ENCODE measurements at places on chromosomes 6 and 20.
A peak's percentile ranks its signal among the peaks of the same experiment; 100 is the strongest.

GRCh38 chr20:46767127-46767761 is 57.8 kb downstream of the SLC2A10 start:
- DNase-seq = no peak

GRCh38 chr6:33091957-33092356 is 16.2 kb downstream of the HLA-DPB1 start:
- DNase-seq = peak; percentile 84

DNA sequence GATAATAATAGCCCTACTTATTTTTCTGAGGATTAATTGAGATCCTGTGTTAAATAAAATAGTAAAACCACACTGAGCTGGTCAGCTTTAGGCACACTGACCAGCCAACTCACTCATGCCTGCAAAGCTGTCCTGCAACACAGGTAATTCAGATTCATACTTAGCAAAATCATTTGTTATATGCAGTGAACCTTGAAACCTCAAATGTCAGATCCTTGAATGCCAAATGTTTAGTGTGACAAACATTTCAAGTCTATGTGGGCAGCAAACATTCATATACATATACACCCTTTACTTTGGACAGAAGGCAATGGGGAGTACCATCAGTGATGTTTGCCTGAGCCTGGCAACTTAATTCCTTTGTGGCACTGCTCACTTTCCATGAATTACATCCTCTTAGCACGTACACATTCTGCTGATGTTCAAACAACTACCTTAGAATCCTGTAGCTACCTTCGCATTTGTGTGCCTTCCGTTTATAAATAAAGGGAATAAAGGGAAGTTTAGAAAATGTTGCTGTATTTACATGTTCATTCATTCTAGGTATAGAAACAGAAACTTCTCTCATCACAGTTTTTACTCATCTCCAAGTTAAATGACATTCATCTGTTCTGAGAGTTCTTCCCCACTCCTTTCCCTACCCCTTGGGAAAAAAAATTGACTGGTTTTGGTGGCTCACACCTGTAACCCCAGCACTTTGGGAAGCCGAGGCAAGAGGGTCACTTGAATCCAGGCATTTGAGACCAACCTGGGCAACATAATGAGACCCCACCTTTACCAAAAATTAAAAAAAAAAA is 140.8 kb downstream of the ZFAND3 start:
- no peak for DNase-seq

- DNase-seq = no peak
Observed at GRCh38 chr6:5453546-5453945, 192.2 kb downstream of the FARS2 start.

DNA sequence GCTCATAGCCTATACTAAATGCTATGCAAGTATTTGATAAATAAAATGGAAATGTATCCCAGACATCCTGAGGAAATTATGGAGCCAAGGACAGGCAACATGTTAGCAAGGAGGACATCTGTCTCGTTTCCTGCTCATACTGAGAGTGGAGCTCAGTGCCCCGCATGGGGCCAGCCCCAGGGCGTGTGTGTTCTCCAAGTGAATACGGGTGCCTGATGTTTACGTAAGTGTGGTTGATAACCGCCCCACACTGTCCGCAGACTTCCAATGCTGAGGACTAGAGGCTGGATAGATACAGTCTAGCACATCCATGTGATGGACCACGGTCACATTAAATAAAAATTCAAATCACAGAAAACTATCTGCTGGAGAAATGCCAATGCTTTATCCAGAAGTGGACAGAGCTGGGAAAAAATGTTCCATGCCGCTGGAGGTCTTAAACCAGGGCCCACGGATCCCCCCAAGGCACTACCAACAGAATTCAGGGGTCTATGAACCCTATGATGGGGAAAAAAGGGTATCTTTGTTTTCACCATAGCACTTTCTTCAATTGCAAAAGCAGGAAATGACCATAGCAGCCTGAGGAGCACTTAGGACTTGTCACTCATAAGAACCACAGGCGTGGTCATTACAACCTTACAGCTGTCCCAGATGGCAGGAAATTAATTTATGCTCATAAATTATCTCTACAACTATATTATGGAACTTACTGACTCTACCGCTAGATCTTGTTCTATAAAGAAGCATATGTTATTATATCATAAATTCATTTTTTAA is 24.9 kb downstream of the TGM2 start:
- DNase-seq = no peak

DNA sequence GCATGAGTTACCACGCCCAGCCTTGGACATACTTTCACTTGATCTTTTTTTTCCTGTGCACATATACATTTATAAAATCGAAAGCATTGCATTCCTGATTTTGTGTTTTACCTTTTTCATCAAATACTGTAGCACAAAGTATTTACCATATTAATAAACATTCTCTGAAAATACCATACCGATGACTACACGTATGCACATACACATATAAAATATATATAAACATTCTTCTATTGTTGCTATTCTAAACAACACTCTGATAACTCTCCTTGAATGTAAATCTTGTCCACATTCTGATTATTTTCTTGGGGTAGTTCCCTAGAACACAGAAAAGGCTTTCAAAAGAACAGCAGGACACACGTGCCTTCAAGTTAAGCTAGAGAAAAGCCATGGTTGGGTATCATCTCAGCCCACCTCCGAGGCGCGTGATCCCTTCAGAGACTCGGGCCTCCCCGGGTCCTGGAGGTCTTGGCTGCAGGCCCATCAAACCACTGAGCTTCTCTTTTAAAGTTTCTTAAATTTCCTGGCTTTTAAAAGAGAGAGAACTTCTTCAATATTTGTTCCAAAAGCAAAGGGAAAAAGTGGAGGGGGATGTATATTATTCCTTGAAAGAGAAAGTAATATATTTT is 198.1 kb downstream of the MYLK4 start:
- no peak for DNase-seq

DNA sequence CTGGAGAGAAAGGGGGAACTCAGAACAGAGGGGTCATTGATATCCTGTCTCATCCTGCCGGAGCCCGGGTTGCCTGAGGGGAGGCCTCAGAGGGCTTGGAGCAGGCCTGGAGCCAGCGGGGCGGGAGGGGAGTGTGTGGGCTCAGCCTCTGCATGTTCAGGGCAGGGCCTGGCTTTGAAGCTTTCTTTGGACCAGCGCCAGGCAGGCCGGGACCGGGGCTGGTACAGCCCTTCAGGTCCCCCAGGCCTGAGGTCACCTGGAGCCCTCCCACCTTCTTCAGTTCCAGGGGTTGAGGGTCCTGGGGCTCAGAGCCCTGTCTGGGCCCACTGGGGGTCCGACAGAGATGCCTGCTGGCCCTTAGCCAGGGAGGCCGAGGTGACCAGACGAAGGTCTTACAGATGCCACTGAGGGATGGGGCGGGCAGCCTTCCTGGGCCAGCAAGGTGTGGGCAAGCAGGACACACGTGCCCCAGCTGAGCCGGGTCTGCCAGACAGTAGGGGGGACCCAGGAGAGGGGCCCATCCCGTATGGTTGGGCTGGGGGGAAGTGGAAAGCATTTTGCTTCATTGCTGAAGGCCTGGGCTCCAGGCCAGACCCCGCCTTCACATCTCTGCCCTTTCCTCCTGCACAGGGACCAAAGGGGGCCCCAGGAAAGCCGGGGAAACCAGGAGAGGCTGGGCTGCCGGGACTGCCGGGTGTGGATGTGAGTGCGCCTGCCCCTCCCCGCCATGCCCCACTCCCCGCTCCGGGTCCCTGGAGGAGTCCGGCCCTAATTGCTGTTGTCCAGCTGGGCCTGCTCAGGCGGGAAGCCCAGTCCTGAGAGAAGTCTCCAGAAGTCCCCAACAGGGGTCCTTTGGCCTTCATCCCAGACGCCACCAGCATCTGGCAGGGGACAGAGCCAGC is 2.0 kb downstream of the COL9A3 start:
- DNase-seq = no peak

DNA sequence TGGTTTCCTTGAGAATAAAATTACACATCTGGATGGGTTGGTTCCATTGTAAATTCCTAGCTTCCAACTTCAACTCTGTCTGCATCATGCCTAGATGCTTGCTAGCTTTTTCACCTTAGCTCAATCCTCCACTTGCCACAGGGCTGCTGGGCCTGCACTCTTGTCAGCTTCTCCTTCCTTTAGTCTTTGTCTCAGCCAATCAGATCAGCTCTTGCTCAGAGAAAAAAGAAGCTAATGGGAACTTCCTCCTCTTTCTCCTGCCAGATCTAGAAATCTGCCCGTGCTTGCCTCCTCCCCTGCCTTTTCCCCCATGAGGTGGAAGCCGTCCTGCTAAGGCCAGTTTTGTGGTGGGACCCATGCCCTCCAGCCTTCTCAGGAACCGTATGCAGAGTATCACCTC is 18.5 kb downstream of the RAE1 start:
- DNase-seq = no peak

- no peak for DNase-seq
Observed at GRCh38 chr20:24328901-24329300, 140.5 kb upstream of the SYNDIG1 start.

GRCh38 chr6:16904957-16905356 is 143.7 kb upstream of the ATXN1 start:
- no peak for DNase-seq

DNA sequence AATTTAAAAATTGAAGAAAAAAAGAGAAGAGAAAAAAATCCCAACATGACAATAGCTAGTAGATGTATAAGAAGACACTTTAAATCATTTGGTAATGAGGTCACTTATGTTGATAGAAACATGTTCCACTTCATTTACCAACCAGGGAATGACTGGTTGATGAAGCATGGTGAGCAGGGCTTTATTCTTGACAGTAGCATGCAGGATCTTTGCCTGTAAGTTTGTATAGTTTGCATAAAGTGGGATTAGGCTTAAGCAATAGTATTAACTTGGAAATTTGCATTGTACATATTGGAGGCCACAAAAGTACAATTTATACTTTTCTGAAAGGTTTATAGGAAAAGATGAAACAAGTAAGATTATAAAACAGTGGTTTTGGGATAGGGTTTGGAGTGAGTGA is 67.0 kb downstream of the NOX3 start:
- no peak for DNase-seq

DNA sequence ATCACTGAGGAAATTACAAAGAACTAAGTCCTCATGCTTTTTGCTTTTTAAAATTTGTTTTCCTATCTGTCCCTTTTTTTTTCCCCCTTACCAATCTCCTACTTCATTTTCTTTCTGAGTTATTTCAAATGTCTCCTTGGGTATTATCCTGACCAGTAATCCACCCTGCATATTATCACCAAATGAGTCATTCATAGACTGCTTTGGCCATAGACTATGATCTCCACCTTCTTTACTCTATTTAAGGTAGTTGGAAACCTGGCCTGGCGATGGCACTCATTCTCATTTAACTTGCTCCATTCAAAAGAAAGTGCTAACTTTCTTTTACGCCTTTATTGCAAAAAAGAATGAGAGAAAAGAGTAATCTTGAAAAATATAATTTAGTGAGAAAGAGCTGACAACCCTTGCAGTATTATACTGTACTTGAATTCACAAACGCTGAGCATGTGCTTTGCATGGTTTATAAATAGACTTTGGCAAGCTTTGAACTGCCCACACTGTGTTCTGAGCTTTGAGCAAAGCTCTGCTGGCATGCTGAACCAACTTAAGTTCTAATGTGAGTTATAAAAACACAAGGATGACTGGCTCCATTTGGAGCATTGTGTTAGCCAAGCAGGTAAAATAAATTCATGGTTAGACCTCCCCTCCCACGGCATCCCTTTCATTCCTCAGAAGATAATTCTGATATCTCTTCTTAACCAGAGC is 198.9 kb downstream of the NKAIN2 start:
- DNase-seq = no peak

DNA sequence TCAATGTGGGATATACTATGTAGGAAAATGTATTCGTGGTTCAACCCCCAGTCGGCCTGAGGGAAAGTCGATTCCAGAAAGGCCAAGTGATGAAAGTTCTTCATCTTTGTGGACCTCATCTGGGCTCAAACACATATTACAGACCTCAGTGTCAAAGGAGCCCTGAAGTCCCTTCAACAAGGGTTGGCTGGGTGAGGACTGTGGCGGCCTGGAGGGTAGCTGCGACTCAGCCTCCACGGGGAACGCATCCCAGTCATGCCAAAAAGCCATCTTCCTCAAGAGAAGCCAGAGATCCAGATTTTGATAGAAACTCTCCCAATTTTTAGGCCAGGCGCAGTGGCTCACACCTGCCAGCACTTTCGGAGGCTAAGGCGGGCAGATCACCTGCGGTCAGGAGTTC is 158.6 kb upstream of the PTPN1 start:
- no peak for DNase-seq

GRCh38 chr20:3068986-3069900 is 2.2 kb upstream of the OXT start:
- no peak for DNase-seq

DNA sequence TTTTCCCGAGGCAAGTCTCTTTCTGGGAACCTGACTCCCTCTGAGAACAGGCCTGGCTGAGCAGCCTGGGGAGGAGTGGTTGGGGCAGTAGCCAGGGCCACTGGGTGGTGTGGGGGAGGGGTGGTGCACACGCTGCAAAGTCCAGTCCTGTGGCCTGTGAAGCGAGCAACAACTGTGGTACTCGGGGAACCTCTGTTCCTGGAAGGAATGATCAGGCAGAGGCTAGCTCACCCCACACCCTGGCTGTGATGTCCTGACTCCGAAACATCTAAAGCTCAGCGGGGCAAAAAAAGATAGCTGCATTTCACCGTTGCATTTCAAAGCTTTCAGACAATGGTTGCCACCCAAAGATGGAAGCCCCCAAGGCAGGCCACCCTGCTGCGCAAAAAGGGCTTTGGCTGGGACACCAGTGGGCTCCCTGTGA is 25.5 kb downstream of the PCK1 start:
- DNase-seq = no peak

DNA sequence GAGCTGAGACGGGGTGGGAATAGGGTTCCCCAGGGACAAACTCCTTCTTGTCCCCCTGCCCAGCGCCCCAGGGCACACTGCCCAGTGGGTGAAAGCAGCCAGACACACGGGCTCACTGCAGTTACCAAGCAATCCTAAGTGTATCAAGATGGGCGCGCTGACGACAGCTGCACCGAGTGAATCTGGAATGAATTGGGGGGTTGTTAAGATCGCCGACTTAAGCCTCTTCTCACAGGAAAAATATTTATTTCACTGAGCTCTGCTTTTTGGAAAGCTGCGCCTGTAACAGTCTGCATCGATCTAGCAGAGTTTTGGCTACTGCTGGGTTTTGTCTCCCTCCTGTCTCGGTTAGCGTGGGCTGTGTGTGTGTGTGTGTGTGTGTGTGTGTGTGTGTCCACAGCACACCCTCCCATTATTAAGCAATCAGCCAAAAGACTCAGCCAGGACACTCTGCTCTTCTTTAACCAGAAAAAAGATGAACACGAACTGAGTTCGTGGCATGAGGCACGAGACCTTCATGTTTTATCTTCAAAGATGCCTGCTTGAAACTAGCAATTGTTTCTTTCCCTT is 35.9 kb downstream of the RIPOR3 start:
- DNase-seq = no peak

DNA sequence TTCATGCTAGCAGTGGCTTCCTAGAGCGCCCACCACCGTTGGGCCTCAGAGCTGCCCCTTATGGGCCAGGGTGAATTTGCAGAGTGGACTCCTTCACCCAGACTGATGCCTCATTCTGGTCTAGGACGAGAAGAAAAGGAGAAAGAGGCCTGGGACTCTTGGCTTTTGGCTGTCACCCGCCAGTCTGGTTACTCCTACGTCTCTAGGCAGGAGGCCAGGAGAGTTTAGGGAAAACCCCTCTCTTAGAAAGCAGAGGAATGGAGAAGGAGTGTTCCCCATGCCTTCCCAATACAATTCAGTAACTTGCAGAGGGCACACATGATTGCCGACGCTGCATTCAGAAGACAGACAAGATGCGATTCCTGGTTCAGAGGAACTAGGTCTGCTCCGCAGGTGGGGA is 70.1 kb downstream of the CDC5L start:
- DNase-seq = no peak

GRCh38 chr20:52747845-52748284 is 224.3 kb upstream of the TSHZ2 start:
- no peak for DNase-seq
